Activated CD4-positive, alpha-beta memory T cell treated with anti-CD3 and anti-CD28 coated beads, Interleukin-2, amount 10 ng/mL, durations not matched to agents 7 days and 5 days (primary cell): ENCODE measurements at places on chromosomes 12 and 14. TPM values are rescaled to one million over a fixed set of nuclear protein-coding genes. Genes with fewer than 3 reads are reported as not detected.

DNA sequence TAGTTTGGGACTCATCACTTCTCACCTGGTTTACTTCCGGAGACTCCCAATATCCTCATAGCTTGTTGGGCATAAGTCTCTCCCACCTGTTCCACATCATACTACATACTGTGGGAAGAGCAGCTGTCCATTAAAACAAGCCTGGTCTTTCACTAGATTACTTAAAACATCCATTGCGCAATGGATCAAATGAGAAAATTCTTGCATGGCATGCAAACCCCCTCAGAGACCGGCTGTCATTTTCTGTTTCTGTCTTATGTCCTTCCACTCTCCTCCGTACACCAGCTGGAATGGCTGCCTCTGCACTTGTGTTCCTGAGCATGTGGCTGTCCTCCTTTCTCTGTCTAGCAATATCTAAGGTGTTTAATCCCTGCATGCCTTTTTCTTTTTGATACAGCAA is 265.6 kb downstream of the TMEM117 start:
- no peak for DNase-seq

DNA sequence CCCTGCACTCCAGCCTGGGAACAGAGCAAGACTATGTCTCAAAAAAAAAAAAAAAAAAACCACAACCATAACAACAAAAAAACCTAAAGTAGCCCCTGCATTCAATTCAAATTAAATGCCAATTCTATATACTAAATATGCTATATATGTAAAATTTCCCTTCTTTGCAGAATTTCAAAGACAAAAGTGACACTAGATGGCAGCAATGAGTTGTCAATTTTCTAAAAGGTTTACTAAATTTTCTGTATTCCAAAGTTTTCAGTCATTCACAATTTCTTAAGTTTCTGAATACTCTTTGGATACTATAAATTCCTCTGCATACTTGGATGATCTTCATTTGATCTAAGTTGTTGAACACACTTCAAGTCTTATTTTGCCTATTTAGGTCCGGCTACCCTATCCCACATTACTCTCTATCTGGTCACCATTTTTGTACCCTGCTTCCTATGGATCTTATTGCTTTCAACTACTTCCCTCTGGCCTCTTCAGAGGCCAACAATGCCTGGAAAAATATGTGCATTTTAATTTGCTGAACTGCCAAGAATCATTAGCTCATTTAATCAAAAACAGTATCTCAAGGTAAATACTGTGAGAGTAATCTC is 27.9 kb downstream of the HNRNPC start:
- no peak for DNase-seq

GRCh38 chr12:48031135-48031960 is 27.1 kb upstream of the COL2A1 start:
- DNase-seq = no peak

Gene BATF
- 63.0 TPM for total RNA-seq

Gene VRTN
- total RNA-seq = not detected

- no peak for DNase-seq
These were observed 34.6 kb upstream of the TUBA1C start for GRCh38 chr12:49230176-49230804.

- DNase-seq = no peak
These were observed 115.6 kb downstream of the DIP2B start for GRCh38 chr12:50620109-50620977.
